ENCODE measurements at places on chromosomes 3 and 15.

DNA sequence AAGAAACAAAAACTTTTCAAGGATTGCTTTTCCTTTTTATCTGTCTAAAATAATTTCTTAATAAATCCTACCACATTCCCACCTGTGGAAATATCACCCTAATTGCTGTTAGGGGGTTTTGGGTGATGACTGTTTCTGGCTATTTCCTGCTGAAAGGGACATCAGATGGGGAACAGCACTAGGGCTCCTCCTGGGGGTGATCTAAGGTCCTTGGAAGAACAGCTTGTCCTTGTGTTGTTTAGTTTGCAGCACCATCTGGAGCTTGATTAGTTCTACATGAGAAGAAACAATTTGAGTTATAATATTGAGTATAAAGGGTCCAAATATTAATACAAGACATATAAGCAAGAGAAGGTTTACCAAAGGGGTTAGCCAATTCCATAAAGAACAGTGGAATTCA lies 18.7 kb downstream of the OR5H15 start:
- DNase-seq, result no peak

GRCh38 chr3:133606902-133607301 lies 33.4 kb downstream of the CDV3 start:
- no peak for DNase-seq

- DNase-seq, result no peak
Measured at GRCh38 chr3:196793246-196793645, 53.6 kb downstream of the PAK2 start.

- DNase-seq, result no peak
Measured at GRCh38 chr3:51982352-51982837, 940 bp upstream of the ACY1 start.

- no peak for DNase-seq
Measured at GRCh38 chr15:33737687-33738601, 230.4 kb upstream of the CHRM5 start.

DNA sequence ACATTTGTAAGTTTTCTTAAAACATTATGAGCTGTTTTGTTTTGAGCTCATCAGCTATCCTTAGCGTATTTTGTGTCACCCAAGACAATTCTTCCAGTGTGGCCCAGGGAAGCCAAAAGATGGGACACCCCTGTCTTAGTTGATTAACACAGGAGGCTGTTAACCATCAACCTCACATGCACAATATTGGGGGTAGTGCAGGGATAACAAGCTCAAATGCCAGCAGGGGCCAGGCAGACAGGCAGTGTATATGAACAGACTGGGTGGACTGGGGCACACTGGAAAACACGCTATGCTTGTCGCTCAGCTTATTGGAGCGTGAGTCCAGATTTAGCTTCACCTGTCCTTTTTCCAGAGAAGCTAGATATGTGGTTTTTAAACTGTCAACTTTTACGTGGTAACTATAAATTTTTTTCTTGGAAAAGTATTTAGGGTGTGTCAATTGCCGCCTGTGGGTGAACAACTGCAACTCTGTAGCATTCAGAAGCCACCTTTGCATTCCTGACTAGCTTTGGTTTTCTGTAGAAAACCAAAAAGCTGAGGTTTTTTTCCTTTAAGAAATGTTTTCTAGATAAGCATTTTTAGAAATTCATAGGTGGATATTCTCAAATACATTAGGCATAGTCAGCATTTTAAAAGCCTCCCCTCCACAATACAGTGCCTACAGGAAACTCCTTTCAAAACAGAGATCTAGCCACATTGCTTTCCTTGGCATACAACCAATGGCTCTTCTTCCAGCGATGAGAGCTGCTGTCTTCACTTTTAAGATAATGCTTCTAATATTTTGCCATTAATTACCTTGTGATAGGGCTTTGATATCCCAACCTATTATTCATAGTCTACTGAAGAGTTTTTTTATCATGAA lies 14.6 kb downstream of the PSMD6 start:
- no peak for DNase-seq

DNA sequence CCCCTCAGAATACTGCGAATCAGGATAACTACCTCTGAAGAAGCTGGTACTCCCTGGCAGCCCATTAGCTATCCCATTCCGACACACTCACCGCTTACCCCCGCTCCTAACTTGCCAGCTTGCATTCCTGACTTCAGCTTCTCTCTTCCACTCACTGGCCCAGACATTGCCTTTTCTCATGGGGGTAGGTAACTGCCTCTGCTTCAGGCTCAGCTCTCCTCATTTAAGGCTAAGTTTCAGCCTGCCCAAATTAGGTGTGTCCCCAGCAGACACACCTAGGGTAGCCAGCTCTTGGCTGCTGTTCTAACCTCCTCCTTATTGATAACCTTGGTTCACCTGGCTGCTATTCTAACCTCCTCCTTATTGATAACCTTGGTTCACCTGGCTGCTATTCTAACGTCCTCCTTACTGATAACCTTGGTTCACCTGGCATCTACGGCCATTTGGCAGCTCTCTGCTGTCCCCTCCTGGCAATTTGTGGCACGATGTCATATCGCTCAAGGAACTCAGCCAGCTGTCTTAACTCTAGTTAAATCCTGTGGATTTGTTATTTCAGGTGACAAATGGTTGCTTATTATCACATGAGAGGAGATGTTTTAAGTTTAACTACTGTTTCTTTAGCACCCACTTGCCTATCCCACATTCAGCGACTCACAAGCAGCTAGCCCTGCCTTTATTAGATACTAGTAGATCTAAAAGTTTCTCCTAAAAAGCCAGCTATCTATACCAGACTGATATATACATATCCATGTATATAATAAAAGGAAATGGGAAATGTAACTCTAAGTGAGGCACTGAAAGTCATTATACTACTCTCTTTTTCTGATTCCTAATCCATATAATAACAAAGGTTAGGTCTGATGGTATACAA lies 106.5 kb upstream of the ACP3 start:
- DNase-seq, result no peak

DNA sequence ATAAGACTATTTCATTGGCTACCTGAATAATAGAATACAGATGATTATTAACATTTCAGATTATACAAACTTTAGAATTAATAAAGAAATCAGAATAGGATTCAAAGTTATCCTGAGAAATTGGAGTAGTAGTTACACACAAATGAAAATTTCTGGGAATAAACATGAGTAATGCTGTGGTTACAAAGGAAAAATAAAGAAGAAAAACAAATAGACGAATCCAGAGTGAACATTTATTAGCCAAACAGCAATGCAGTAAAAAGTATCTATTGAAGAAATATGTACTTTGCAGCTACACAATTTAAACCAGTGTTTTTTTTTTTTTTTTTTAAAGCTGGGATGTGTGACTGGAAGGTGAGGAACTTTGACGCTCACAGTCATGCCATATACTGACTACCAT lies 1159.2 kb downstream of the TUSC7 start:
- no peak for DNase-seq

GRCh38 chr3:52533623-52534280 lies at the start of gene NT5DC2:
Gene NT5DC2 (minus strand): TSS chr3:52533857. CDS start chr3:52533737, 120 bp downstream.
- DNase-seq, result peak; percentile 37

DNA sequence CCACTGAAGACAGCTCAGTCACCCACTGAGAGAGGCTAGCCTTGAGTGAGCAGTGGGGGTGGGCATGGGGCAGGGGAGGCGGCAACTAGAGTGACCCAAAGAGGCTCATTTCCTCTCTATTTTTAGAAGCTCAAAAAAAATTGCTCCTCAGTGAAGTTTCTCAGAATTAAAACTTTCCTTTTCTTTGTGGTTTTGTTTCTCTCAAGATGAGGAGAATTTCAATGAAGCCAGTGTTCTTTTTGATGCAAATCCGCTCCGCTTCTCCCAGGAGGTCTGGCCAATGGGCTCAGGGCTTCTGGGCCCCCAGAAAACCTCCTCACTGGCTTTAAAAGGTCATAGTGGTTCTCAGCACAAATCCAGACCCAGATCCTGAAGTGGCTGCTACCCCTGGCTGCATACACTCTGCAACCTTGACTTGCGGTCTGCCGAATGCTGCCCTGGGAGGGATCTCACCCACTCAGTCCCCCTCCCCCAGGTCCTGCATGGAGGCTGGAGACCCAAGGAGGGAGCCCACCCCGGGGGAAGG lies at the start of gene ACSBG1:
TSS of gene ACSBG1 (minus strand) at position 51 of the 526 bp plus-strand sequence. CDS start 64 bp downstream, outside the sequence.
- no peak for DNase-seq

DNA sequence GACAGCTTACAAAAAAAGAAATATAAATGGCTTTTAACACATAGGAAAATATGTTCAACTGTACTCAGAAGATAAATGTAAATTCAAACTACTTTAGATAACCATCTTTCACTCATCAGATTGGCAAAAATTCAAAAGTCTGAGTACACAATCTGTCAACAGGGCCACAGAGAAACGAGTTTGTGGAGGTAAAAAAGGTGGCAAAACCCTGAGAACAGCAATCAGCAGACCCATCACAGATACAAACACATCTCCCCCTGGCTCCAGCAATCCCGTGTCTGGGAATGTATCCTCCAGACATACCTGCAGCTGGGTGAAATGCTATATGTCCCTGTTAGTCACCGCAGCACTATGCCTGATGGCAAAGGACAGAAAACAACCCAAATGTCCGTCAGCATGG lies 149.5 kb downstream of the OSBPL10 start:
- no peak for DNase-seq

- DNase-seq, result no peak
Measured at GRCh38 chr3:62667714-62668113, 207.5 kb downstream of the CADPS start.

DNA sequence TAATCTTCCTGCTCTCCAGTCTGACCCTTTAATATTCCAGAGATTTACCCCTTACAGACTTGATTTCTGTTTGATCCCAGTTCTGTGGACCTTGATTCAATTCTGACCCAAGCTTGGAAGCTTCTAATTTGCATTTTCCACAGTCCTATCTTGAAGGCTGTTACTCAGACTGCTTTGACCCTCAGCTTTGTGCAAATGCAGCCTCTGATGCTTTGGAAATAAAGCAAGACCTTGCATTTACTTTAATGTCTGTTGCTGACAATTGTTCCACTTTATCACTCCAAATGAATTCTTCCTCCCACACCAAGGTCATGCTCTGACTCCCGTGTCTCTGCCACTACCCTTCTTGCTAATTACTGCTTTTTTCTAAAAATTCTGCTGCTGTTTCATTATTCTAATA lies 886.0 kb downstream of the TUSC7 start:
- DNase-seq, result no peak

DNA sequence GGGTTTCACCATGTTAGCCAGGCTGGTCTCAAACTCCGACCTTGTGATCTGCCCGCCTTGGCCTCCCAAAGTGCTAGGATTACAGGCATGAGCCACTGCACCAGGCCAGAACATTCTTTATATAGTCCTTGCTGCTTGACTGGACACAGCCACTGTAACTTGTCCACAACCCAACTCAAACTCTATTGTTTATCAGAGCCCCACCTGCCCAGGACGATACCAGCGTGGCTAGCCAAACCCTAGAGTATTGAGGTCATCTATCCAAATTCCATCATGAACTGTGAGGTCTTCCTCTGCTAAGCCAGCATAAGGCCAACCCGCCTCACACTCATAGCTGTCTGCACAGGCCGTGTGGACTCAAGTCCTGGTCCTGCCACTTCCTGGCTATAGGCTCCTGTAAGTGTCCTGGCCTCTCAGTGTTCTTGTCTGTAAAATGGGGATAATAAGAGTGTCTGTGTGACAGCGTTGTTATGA lies 63.9 kb downstream of the DAPK2 start:
- no peak for DNase-seq

DNA sequence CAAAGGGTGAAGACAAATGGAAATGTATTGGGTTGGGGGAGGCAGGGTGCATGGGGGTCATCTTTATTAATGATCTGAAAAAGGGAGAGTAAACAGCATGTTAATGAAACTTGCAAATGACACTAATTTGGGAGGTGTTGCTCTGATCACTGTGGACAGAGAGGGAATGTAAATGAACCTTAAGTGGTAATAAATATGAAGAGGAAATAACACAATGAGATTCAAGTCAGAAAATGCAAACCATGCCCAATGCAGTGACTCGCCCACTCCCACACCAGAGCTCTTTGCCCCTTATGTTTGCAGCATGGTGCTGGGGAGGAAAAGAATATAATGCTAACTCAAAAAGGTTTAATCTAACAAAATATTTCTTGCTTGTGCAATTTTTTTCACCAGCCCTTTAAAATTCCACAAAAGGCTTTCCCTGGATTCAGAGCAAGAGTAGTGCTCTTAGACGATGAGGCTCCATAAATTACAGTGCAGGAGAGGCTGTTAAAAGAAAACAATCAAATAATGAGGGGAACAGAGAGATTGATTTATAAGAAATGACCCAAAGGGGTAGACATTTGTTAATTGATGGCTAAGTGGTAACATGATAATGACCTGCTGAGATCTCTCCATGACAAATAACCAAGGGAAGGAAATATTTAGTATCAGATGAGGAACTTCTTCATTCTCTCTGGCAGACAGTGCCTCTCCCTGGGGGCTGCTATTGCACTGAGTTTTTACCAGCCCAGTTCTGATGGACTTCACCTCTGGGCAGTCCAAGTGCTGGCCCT lies 210.0 kb upstream of the PPP2R3A start:
- no peak for DNase-seq

- DNase-seq, result no peak
Measured at GRCh38 chr3:170083343-170083742, 45.5 kb downstream of the GPR160 start.

GRCh38 chr3:51340013-51340829 lies 44.9 kb upstream of the MANF start:
- no peak for DNase-seq

- DNase-seq, result no peak
Measured at GRCh38 chr3:186772281-186772694, 11.1 kb upstream of the EIF4A2 start.

DNA sequence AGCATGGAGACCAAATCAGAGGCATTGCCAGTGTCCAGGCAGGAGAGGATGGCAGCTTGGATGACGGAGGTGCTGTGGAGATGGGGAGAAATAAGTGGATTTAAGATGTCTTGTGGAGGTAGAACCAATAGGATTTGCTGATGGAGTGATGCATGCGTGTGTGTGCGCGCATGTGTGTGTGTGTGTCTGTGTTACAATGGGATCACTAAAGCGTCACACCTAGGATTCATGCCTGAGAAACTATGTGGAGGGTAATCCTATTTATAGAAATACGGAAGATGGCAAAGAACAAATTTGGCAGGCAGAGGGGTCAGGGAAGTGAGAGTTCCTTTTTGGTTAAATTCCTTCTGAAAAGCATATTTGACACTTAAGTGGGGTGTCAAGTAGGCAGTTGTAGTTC lies 64.8 kb upstream of the ARL8B start:
- DNase-seq, result no peak

- no peak for DNase-seq
Measured at GRCh38 chr3:138327831-138328230, 1.8 kb downstream of the NME9 start.

DNA sequence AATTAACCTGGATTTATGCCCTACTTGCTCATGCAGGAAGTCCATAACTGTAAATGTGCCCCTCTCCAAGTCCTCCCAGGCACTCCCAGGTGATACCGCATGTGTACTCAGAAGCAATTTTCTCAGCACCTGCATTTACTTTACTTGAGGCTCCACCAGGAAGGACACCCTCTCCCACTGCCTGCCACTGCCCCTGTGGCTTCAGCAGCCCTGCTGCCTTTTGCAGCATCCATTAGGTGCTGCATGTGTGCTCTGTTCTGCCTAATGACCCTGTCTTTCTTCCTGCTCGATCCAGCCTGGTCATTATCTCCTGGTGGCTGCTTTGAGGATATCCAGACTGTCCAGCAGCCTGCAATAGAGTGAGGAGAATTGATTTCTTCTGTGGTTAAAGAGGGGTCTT lies 107.6 kb upstream of the SEMA6D start:
- no peak for DNase-seq

- no peak for DNase-seq
Measured at GRCh38 chr3:132285620-132285945, 31.6 kb upstream of the ACP3 start.

Measured in hippocampal formation (tissue), 2 donors.